ENCODE measurements at places on chromosomes 2 and 18.

DNA sequence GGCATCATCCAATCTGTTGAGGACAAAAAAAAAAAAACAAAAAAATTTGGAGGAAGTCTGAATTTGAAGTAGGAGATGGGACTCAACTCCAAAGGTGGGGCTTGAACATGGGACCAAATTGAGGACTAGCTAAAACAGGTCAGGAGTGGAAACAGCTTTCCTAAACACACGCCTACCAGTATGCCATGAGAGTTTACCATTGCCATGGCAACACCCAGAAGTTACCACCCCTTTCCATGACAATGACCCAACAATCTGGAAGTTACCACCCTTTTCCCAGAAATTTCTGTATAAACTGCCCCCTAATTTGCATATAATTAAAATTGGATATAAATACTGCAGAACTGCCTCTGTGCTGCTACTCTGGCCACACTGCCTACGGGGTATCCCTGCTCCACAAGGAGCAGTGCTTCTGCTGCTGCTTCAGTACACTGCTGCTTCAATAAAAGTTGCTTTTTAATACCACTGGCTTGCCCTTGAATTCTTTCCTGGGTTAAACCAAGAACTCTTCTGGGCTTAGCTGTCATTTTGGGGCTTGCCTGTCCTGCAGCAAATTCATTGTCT lies 73.3 kb upstream of the FSIP2 start:
- no peak for DNase-seq

- DNase-seq, result peak; percentile 36
These were observed 42.2 kb downstream of the SCN2A start for GRCh38 chr2:165281387-165281786.

DNA sequence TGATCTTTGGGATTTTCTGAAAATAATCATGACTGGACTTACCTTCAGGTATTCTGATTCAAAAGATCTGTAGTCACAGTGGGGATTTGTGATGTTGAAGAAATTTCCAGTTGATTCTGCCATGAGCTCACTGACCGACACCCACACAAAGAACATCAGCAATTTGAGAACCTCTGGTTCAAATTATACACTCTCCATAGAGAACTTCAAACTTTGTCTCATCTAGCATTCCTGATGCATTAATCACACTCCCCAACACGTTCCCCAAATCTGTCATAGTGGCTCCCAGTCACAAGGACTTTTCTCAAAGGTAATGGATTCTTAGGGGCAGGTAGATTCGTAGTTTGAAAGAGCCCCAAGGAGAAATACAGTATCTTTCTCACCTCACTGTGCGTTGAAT lies 584.3 kb downstream of the FBXO15 start:
- DNase-seq, result peak; percentile 68

DNA sequence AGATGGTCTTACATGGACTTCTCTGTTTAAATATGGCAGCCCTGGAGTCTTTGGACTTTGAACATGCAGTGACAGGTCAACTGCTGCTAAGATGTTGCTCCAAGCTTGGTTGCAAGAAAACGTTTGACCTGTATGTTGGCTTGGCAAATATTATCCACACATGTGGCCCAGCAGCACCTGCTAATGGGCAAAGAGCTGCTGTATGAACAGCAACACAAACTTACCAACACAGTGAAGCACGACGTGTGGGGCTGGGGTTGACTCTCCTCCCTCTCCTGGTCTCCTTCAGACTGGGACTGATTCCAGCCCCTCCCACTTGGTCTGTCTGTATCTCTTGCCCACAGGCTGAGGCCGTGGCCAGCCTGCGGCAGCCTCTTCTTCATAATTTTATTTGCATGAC lies 3.8 kb downstream of the KCNE4 start:
- no peak for DNase-seq

DNA sequence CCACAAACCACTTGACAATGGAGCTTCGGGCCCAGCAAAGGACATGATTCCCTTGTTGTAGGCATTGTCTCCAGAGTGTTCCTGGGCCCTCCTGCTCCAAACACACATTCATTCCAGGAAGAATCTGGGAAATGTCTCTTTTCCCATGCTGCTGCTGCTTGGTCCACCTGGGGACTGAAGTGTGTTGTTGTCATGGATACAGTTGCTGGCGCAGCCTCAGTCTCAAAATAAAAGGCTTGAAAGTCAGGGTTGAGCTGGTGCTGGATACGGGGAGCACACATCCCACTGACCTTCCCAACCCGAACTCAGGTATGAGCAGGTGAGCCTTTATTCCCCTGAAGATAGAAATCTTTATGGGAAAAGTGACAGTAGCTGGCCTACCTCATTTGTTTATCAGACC lies 30.6 kb upstream of the SPP2 start:
- no peak for DNase-seq

DNA sequence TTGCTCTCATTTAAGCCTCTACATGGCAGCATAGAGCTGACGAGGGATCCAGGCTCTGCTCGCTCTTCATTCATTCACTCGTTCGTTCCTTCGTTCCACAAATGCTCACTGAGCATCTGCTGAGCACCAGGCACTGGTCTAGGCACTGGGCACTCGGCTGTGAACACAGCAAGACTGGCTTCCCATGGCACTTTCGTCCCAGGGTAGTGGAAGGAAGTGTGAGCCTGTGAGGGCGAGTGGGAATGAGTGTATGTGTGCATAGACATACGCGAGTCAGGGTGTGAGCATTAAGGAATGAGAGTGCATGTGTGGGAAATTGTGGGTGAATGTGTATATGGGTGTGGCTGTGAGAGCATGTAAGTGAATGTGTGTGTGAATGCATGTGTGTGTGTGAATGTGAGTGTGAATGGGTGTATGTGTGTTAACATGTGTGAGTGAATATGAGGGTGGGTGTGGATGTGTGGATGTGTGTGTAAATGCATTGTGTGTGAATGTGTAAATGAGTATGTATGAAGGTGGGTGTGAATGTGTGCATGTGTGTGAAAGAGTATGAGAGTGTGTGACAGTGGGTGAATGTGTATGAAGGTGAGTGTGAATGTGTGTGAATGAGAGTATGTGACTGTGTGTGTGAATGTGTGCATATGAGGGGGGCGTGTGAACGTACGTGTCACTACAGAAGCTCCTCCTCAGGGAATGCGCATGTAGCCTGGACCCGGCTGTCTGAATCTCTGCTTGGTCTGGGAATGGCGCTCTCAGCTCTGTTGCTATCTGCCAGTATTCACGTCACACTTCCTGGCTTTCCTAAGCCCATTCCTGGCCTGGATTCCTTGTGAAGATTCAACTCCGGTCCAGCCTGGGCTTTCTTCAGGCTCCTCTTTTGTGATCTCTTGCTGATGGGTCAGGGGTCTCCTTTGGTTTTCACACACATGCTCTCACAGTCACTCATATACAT lies 28.8 kb downstream of the SNORC start:
- no peak for DNase-seq

DNA sequence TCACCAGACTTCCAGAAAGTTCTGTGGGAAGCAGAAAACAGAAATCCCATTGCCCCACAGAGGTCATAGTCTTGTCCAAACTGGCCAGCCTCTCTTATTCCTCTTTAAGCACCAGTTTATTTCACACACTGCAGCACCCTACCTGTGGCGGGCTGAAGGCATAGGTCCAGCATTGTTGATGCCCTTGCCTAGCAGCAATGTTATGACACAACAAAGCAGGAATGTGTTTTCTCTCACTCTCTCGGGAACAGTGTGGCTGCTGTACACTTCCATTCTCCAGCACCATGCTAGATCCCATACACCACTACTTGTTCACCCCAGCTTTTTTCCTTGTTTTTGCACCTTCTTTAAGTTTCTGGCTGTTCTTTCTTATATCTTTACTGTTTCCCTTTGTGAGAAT lies 181.6 kb downstream of the DNAH6 start:
- DNase-seq, result peak; percentile 59

DNA sequence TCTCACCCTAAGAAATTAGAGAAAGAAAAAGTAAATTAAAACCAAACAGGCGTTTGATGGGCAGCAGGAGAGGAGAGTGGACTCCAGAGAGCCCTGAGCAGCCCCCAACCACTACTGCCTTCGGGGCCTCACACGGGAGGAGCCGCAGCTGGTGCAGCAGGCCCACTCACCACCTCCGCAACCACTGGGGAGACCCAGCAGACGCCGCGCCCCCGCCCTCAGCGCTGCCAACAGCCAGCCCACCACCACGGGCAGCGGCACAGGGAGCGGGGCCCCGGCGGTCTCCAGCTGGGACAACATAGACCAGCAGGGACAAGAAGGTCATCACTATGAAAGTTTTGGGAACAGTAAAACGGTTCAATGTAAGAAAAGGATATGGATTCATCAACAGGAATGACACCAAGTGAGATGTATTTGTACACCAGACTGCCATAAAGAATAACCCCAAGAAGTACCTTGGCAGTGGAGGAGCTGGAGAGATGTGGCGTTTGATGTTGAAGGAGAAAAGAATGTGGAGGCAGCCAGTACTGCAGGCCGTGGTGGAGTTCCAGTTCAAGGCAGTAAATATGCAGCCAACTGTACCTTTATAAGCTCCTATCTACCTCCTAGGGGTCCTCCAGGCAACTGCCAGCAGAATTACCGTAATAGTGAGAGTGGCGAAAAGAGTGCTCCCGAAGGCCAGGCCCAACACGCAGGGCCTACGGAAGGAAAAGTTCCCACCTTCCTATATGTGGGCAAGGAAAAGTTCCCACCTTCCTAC lies 76.5 kb downstream of the OLA1 start:
- no peak for DNase-seq

GRCh38 chr2:156625360-156626170 lies 189.4 kb downstream of the GPD2 start:
- no peak for DNase-seq

DNA sequence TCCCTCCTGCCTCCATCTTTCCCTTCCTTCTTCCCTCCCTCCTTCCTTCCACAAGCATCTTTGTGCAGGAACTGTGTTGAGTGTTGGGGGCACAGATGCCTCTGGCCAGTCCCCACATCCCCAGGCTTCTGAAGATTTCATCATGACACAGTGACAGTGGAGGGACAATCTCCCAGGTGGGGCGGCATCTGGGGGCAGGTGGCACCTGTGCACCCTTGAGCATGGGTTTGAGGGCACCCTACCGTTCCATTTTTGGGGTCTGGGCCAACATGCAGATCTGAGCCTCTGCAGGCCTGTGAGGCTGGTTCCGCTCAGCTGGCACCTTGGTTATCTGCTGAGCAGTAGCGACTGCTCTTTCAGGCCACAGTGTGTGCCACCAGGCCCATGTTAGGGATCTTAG lies 57.6 kb downstream of the LONRF2 start:
- no peak for DNase-seq

DNA sequence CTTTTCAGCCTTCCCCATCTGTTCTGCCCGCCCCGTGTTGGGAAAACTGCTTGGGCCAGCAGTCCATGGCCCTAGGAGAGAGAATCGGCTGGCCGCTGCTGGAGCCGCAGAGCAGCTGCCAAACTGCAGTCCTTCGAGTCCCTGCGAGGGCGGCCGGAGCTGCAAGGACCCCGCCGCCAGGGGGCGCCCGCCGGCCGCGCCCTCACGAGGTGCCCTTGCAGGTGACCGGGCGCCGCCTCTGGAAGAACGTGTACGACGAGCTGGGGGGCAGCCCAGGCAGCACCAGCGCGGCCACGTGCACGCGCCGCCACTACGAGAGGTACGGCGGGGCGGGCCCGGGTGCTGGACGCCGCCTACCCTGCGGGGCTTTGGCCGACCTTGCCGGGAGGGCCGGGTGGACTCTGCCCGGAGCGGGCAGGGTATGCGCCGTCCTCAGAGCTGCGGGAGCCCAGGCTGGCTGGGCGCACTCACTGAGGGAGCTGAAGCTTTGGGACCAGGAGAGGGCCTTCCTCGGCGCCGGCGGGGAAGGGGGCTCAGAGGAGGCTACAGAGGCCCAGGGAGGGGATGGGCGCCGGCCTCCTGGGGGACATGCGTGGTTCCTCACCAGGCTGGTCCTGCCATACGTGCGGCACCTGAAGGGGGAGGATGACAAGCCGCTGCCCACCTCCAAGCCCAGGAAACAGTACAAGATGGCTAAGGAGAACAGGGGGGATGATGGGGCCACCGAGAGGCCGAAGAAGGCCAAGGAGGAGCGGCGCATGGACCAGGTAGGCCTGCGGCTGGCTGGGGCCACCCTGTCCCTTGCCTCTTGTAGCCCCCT lies 13.6 kb downstream of the ARID5A start:
- DNase-seq, result peak; percentile 32

GRCh38 chr2:33209976-33210375 lies 263.2 kb downstream of the LTBP1 start:
- DNase-seq, result peak; percentile 22

DNA sequence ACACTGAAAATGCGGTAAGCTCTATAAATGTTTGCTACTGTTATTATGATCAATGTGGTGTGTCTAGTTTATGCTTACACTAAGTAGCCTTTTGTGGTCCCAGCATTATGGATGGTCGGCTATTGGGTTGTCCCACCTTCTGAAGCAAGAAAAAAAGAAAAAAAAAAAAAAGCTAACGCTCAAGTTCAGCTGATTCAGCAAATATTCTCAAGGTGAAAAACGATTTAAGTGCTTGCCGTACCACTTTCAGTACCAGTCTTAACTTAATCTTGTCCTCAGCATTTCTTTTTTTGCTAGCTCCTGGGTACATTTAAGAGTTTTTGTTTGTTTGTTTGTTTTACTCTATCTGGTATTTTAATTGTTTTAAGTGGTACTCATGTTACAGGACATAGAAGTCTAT lies 87.5 kb downstream of the MBD5 start:
- DNase-seq, result no peak

DNA sequence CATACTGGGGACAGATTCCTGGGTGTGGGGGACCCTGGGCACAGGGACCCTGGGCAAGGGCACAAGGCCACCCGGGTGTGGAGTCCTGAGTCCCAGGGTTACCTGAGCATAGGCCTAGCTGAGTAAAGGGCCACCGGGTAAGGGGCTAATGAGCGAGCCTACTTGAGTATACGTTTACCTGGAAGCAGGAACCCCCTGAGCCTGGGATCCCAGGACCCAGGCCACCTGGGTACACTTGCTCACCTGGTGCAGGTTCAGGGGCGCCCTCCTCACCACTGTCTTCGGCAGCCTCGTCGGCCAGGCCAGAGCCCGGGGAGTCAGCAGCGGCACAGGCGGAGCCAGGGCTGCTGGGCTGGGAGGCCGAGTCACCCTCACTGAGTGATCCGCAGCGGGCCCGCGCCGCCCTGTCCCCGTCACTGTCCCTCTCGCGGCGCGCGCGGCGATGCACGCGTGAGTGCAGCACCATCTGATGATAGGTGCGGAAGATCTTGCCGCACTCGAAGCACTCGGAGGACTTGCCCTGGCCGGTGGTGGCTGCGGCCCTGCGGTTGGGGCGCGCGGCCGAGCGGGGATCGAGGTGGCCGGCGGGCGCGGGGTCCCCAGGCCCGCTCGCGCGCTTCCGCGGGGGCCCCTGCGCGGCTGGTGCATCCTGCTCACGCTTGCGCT lies 53.9 kb downstream of the ZNF516 start:
- no peak for DNase-seq

DNA sequence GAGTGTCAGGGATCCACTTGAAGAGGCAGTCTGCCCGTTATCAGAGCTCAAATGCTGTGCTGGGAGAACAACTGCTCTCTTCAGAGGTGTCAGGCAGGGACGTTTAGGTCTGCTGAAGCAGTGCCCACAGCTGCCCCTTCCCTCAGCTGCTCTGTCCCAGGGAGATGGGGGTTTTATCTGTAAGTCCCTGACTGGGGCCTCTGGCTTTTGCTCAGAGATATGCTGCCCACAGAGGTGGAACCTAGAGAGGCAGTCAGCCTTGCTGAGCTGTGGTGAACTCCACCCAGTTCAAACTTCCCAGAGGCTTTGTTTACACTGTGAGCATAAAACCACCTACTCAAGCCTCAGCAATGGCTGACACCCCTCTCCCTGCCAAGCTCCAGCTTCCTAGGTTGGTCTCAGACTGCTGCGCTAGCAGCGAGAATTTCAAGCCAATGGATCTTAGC lies 38.1 kb downstream of the PLEK start:
- DNase-seq, result no peak

GRCh38 chr18:58297198-58297597 lies 253.2 kb downstream of the NEDD4L start:
- peak; percentile 41 for DNase-seq

GRCh38 chr18:2411381-2411960 lies 159.8 kb downstream of the METTL4 start:
- DNase-seq, result peak; percentile 82

Measured in kidney tubule cell (primary cell).